ENCODE measurements at places on chromosomes 2 and 18.

DNA sequence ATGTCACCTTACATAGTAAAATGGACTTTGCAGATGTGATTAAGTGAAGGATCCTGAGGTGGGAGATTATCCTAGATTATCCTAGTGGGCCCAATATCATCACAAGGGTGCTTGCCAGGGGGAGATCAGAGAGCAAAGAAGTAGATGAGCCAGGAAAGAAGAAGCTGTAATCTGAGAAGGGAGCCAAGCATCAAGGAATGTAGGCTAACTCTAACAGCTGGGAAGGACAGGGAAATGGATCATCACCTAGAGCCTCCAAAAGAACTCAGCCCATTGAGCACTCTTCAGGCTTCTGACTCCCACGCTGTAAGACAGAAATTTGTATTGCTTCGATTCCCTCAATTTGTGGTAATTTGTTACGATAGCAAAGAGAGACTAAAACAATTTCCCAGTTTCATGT is 309.9 kb downstream of the LRP1B start:
- no peak for DNase-seq

DNA sequence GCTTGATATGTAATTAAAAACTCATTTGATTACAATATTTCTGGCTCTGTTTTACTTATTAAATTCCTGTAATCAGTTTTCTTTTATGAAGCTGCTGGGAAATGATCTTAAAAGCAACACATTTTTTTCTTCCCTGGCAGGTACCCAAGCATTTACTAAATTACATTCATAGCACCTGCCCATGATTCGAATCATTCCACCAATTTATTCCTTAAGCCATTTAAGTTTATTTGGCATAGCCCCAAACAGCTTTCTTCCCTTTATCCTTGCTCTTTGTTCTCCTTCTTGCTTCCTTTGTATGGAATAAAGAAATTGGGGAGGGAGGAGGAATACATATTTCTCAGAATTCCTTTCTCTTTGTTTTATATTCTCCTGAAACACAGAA is 241.3 kb downstream of the AGPS start:
- no peak for DNase-seq

DNA sequence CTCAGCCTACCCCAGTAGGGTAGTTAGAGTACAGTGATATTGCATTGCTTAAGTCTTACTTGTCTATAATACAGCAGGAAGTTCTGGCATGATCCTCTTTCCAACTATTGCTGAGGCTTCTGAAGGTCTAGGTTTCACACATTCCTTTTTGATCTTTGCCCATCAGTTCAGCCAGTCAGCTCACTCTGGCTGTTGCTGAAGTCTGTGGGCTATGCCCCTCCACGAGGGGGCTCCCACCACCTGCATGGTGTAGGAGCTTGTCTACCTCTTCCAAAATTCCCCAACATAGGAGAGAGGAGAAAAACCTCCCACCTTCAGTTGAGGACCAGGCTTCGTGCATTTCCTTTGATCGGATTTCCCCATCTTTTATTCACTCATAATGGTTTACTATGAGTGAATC is 26.3 kb downstream of the PROKR1 start:
- DNase-seq, result no peak

DNA sequence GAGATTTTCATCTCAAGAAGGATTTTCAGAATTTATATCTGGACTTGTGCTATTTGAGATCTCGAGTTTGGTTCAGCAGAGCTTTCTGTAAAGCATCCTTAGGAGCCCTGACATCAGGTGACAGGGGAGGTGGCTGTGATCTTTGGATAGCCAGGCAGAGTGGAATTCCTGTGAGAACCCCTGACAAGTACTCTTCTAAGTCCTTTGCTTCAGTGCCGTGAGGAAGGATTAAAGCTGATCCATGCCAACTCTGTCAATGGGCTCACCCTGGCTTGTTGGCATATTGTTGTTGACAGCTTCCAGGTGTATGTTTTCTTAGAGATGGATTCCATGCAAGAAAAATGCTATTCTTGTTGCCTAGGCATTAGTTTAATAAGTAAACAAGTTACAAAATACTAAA is 38.0 kb upstream of the NFE2L2 start:
- DNase-seq, result no peak

GRCh38 chr2:47221946-47222345 is 66.8 kb upstream of the STPG4 start:
- no peak for DNase-seq

All from stimulated activated CD4-positive, alpha-beta T cell treated with anti-CD3 and anti-CD28 coated beads, Interleukin-12 subunit alpha, Interleukin-12 subunit beta, amount 100 ng/mL, for 24 hours (primary cell).